Activated CD8-positive, alpha-beta T cell treated with anti-CD3 and anti-CD28 coated beads, Interleukin-2, amount 10 ng/mL, durations not matched to agents 7 days and 5 days (primary cell): ENCODE measurements at places on chromosomes 2 and 18.

- no peaks in the 10 kb centered on the region for H3K4me1 ChIP-seq
- H3K36me3 ChIP-seq: no peaks in the 10 kb centered on the region
- no peak overlapping the region for H3K4me3 ChIP-seq
- H3K27ac ChIP-seq: no peak overlapping the region
- H3K27me3 ChIP-seq: peaks cover 2% of the 10 kb centered on the region
Measured at GRCh38 chr2:205717999-205718398, 35.7 kb downstream of the NRP2 start.

DNA sequence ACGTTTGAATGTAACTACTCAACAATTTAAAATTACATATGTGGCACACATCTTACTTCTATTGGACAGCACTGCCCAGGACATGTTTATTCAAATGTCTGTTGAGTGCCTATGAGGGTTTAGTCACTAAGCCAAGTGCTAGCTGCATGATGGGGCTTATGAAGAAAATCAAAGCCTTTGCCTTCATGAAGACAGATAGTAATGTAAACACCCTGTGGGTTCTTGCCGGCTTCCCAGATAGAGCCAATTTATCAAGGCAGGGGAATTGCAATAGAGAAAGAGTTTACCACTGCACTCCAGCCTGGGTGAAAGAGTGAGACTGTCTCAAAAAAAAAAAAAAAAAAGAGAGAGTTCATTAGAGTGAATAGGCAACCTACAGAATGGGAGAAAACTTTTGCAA lies 43.7 kb upstream of the NEB start:
- no peaks in the 10 kb centered on the region for H3K4me1 ChIP-seq
- H3K4me3 ChIP-seq: no peak overlapping the region
- DNase-seq: no peak
- peaks cover 34% of the 10 kb centered on the region for H3K36me3 ChIP-seq
- H3K27ac ChIP-seq: no peak overlapping the region

GRCh38 chr2:174692256-174692919 lies 71.9 kb downstream of the CHRNA1 start:
- DNase-seq: no peak
- no peak overlapping the region for H3K27ac ChIP-seq
- H3K4me3 ChIP-seq: no peak overlapping the region
- H3K4me1 ChIP-seq: peaks cover 18% of the 10 kb centered on the region

DNA sequence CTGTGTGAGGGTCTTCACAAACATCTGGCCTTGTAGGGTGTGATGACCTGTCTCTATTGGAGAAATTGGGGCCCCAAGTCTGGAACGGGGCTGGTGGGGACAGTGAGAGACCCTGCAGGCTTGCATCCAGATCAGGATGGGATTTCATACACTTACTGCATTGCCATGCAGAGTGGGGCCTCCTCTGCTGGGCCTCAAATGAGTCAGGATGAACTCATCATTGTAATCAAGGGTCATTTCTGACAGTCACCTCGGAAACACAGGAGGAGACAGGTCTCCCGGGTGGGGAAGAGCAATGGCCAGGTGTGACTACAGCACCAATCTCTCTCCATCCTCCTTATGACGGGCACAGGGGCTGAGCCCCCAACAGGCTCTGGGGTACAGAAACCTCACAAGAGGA lies 48.1 kb upstream of the GALR1 start:
- H3K4me1 ChIP-seq: no peaks in the 10 kb centered on the region
- H3K4me3 ChIP-seq: no peak overlapping the region
- no peak for DNase-seq
- H3K36me3 ChIP-seq: no peaks in the 10 kb centered on the region
- H3K27ac ChIP-seq: no peak overlapping the region

DNA sequence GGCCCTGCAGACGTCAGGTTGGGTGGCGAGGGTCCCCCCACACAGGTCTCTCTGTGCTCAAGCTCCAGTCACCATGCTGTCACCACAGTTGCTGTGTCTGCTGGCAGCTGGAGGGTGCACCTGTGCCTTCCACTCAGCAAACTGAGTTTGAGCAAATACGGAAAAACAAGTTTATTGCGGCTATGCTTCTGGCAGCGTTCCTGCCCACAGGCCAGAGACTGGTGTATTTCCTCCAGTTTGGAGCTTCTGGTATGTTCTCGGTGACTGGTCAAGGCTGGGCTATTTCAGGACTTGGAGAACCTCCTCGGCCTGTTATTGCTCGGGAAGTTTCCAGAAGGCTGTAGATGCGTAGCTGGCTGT lies 132.6 kb downstream of the SEPTIN10 start:
- H3K4me3 ChIP-seq: no peak overlapping the region
- DNase-seq: no peak
- H3K27ac ChIP-seq: no peak overlapping the region
- H3K36me3 ChIP-seq: no peaks in the 10 kb centered on the region
- peaks cover 4% of the 10 kb centered on the region for H3K27me3 ChIP-seq

DNA sequence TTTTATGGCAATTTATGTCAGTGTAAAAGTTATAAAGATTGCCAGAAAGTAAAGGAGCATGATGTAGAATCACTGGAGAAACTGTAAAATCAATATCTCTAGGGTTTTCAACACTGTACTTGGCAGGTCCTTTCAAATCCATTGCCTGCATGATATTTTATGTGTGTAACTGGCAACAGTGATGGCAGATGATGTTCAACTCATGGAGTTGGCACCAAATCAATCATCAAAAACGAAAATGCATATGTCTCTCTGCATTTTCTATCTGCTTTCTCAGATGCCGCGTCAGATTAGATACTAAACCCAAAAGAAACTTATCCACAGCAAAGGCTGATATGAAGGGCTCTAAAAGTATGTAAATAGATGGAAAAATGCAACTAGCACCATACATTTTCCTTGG lies 1395.5 kb upstream of the PIK3C3 start:
- H3K27me3 ChIP-seq: no peaks in the 10 kb centered on the region
- H3K4me1 ChIP-seq: no peaks in the 10 kb centered on the region
- no peak overlapping the region for H3K27ac ChIP-seq
- no peak overlapping the region for H3K4me3 ChIP-seq
- DNase-seq: no peak
- H3K36me3 ChIP-seq: no peaks in the 10 kb centered on the region

DNA sequence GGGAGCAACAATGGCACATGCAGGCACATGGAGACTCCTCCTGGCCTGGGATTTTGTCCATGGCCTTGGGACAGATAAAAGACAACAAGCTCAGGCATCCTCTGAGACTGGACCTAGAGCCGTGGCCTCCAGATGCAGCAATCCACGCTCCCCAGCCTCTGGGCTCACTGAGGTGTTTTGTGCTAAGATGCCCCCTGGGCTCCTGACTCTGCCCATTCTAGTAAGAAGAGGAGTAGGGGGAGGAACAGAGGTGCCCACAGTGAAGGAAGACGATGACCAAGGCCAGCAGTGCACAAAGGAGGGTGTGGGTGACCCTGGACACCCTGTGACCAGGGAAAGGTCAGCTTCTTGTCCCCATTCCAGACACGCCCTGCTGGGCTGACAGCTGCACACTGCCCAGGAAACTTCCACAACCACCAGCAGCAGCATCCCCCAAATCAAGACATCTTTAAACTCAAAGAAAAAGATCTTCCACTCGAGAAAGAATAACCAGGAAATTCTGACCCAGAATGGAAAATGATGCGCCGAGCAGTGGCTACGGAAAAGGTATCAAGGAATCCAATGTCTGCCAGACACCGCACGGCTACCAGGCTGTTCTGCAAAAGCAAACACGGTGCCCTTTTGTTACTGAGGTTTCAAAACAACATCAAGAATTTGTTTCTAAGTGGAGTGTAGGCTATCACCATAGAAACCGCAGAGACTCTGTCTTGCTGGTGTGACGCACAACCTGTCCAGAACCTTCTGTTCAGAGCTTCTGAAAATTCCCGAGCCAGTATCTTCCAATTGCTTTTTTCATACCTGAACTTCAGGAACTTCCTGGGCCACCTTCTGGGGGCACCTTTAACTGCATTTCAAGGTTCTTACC lies 65.5 kb downstream of the ZNF516 start:
- peaks cover 10% of the 10 kb centered on the region for H3K4me1 ChIP-seq
- peaks cover 2% of the 10 kb centered on the region for H3K27me3 ChIP-seq
- H3K4me3 ChIP-seq: no peak overlapping the region
- H3K27ac ChIP-seq: no peak overlapping the region

GRCh38 chr2:142989273-142990204 lies 112.1 kb downstream of the KYNU start:
- no peaks in the 10 kb centered on the region for H3K36me3 ChIP-seq
- peaks cover 17% of the 10 kb centered on the region for H3K27me3 ChIP-seq
- H3K4me1 ChIP-seq: no peaks in the 10 kb centered on the region
- no peak overlapping the region for H3K27ac ChIP-seq
- H3K4me3 ChIP-seq: no peak overlapping the region
- no peak for DNase-seq

DNA sequence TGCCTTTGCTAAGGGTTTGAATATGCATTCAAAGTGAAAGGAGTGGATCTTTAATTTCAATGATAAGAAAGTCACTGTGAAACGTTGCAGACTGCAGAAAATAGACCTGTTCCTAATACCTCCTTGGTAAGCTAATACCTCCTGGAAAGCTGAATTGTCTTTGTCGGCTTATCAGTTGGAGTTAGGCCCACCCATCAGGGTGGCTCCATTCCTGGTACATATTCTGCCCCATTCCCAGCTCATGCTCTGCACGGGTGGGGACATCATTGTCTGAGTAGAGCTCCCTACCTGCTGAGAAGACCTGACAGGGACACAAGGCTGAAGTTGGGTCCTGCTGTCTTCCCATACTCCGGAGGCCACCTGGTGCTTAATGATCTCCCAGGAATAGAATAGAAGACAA lies 203.3 kb downstream of the EN1 start:
- no peaks in the 10 kb centered on the region for H3K36me3 ChIP-seq
- DNase-seq: no peak
- H3K4me3 ChIP-seq: no peak overlapping the region
- H3K4me1 ChIP-seq: no peaks in the 10 kb centered on the region

- H3K27ac ChIP-seq: no peak overlapping the region
- peaks cover 13% of the 10 kb centered on the region for H3K27me3 ChIP-seq
- no peak overlapping the region for H3K4me3 ChIP-seq
- peaks cover 49% of the 10 kb centered on the region for H3K4me1 ChIP-seq
Measured at GRCh38 chr18:45690975-45691815, 32.8 kb upstream of the SLC14A1 start.

DNA sequence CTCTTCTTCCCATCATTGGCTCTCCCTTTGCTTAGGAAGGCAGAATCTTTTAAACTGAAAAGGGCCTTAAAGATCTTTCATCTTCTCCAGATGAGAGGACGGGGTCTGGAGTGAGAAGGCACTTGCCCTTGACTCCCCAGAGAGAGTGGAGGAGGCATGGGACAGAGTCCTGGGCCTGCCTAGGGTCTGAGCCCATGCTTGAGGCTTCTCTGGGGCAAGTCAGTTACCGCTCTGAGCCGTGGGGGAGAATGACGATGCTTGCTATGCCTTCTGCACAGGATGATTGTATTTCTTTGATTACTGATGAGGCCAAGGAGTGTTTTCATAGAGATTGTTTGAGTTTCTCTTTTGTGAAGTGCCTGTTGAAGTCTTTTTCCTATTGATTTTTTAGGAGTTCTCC lies 921 bp downstream of the PLB1 start:
- DNase-seq: no peak
- H3K27me3 ChIP-seq: peaks cover 28% of the 10 kb centered on the region
- no peak overlapping the region for H3K27ac ChIP-seq

GRCh38 chr18:3485153-3486149 lies 35.5 kb downstream of the TGIF1 start:
- H3K4me1 ChIP-seq: no peaks in the 10 kb centered on the region
- H3K27ac ChIP-seq: no peak overlapping the region
- peaks cover 9% of the 10 kb centered on the region for H3K27me3 ChIP-seq
- H3K36me3 ChIP-seq: no peaks in the 10 kb centered on the region

GRCh38 chr2:30217644-30218337 lies 13.5 kb upstream of the LBH start:
- peaks cover 4% of the 10 kb centered on the region for H3K27me3 ChIP-seq
- H3K4me1 ChIP-seq: peaks cover 11% of the 10 kb centered on the region
- no peaks in the 10 kb centered on the region for H3K36me3 ChIP-seq
- no peak for DNase-seq
- no peak overlapping the region for H3K4me3 ChIP-seq
